ENCODE measurements at places on chromosomes 13 and 19. TPM values are rescaled to one million over a fixed set of nuclear protein-coding genes. Genes with fewer than 3 reads are reported as not detected.

FCAR gene
- not detected for total RNA-seq

ZNF554 gene
- total RNA-seq = 6.1 TPM

DNA sequence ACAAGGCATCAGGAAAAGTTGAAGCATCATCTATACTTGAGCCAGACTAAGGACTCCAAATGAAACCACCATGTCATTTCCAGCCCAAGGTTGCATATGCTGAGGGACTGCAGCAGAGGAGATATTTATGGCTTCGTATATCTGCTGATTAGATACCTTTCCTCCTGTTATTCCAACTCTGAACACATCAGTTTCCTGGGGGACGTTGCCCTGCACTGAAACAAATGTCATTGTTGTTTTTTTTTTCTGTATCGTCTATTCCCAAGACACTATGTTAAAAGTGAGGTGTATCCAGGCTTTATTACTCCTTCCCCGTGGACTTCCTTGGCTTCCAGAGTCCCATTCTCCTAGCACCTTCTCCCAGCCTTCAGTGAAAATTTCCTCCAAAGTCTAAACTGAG lies at the start of gene OR7A17:
OR7A17 (minus strand) TSS at position 101 of the 400 bp plus-strand sequence. CDS start 4,777 bp downstream, outside the sequence.
- no peak for DNase-seq

GRCh38 chr19:58555369-58555885 lies 522 bp upstream of the CHMP2A start:
- no peak for DNase-seq

DNA sequence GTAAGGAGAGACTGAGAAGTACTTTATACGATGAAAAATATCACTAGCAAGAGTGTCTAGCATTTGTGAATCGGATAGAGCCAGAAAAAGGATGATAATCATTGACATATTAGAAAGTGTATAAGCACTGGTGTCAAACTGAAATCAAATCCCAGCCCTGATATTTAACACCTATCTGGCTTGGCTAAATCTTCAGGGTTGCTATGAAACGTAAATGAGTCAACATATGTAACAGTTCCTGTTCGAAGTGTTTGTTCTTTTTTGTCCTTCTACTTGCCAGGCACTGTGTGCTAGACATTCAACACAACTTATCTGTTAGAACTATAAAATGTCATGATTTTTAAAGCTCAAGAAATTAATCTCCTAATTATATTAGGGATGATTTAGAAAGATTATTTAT lies 40.8 kb downstream of the SERPINE3 start:
- no peak for DNase-seq

DNA sequence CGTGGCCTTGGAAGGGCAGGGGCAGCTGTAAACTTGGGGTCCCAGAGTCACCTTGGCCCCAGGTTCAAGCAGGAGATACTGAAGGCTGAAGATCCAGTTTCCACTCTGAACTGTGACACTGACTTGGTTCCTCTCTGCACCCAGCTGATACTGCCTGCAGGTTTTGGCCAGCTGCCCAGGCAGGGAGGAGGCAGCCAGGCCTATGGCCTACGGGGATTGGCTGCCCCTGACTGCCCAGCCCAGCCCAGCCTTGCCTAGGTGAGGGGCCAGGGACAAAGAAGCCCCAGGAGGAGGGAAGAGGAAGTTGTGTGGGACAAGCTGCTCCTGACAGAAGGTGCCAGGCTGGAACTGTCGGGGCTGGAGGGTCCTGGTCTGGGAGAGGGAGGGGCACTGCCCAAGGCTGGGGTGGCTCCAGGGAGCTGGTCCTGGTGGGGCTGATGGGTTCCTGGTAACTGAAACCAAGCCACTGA lies 51.7 kb upstream of the CYP4F8 start:
- DNase-seq = peak; percentile 18

DNA sequence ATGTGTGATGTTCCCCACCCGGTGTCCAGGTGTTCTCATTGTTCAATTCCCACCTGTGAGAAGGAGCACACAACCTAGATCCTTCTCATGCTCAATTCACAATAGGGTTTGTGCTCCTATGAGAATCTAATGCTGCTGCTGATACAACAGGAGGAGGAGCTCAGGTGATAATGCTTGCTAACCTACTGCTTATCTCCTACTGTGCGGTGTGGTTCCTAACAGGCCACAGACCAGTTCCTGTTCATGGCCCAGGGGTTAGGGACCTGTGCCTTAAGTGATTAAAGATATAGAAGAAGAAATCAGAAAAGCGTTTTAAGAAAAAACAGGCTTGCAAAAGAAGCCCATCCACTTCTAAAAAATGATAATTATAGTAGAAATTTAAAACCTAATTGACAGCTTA lies 17.5 kb downstream of the DLEU7 start:
- DNase-seq = no peak

- no peak for DNase-seq
Observed at GRCh38 chr19:3606174-3606689, 443 bp downstream of the TBXA2R start.

GRCh38 chr19:38692458-38693379 lies 45.3 kb downstream of the ACTN4 start:
- DNase-seq = no peak

GRCh38 chr13:67318860-67319259 lies 88.7 kb upstream of the PCDH9 start:
- no peak for DNase-seq

GRCh38 chr19:18364826-18365528 lies 21.0 kb upstream of the GDF15 start:
- DNase-seq = peak; percentile 56

- DNase-seq = no peak
Observed at GRCh38 chr13:97021241-97021640, 27.0 kb upstream of the OXGR1 start.

DNA sequence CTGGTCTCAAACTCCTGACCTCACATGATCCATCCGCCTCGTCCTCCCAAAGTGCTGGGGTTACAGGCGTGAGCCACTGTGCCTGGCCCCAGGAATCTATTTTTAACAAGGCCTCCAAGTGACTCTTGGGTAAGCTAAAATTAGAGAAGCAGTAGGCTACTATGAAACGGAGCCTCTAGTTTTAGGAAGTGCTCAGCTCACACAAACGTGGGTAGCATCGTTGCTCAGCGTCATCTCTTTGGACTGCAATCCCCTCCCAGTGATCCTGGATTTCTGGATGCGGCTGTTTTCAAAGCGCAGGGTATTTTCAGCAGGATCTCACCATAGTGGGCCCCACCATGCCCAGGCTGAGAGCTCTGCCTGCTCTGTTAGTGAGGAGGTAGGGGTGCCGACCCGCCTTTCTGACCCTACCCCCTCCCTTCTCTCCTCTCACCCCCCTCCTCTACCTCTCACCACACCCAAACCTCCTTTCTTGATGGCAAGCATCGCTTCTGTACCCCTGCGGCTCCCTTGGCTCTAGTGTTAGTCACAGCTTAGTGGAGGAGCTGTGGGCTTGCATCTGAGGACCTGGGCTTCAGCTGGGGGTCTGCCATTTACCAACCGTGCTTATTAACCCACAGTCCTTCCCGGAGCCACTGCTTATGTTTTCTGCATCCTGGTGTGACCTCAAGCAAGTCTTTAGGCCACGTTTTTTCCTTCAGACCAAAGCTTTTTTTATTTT lies 34.2 kb downstream of the GJA3 start:
- DNase-seq = no peak

GRCh38 chr19:39070888-39071287 lies 13.3 kb upstream of the ACP7 start:
- DNase-seq = no peak

DNA sequence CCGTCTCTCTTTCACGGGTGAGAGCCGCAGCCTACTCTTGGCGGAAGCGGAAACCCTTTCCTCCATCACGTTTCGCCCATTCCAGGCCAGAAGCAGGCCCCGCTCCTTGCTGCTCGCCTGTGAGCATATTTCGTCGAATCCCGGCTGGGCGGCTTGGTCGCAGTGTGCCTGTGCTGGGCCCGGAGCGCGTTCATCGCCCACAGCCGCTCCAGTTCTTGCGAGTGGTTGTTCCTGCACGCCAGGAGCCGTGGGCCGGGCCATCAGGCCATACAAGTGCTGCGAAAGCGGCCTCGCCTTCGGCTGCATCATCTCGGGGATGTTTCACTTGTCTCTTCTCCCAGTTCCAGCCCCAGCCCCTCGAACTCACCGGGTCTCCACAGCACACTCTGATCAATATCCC lies 65.0 kb downstream of the ZNF627 start:
- DNase-seq = no peak

GRCh38 chr19:55075371-55075998 lies at the start of gene EPS8L1:
Gene EPS8L1 (plus strand): TSS chr19:55075869. CDS start chr19:55076445, 576 bp downstream.
- DNase-seq = no peak

DNA sequence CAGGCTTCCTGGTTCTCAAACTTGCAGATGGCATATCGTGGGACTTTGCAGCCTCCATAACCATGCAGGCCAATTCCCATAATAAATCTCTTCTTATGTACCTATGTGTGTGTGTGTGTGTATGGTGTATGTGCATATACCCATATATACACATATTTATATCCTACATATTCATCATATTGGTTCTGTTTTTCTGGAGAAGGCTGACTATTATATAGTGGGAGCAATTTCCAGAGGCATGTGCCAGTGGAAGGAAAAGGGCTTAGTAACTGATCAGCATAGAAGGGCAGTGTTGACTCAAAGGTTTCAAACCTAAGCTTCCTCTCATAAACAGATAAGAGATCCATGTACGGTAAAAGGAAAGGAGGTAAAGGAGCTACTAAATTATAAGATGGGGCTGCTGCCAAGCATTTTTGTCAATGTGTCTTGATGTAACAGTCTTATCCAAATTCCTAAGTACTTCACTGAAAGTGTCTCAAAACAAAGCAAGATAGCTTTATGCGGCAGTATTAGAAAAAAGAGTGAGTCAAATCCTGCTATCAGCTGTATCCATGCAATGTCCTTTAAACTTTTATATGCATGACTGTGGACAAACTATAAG lies 432.1 kb downstream of the TBC1D4 start:
- no peak for DNase-seq

DNA sequence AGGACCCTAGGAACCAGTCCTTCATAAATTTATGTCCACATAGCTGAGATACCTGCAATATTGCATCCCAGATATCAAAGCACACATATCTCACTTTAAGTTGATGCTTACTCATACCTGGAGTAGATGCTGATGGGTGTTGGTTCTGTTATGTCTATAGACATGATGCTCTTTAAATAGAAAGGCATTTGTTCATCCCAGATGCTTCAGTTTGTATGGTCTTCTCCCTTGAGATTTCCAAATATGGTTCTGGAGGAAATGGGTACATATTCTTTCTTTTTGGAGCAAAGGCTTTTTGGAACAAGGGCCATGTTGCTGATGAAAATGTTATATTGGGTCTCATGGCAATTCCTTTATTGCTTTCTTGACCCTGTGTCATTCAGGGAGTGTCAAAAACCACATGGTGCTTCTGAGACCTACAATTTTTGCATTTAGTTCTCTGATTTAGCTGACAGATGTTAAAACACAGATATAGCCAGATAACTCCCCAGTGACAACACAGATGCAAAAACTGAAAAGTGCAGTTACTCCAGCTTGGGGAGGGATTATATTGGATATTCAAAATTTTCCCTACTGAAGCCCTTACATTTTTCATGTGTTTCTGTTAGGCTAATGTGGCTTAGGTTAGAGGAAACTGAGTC lies 211.4 kb downstream of the KCNRG start:
- no peak for DNase-seq

DNA sequence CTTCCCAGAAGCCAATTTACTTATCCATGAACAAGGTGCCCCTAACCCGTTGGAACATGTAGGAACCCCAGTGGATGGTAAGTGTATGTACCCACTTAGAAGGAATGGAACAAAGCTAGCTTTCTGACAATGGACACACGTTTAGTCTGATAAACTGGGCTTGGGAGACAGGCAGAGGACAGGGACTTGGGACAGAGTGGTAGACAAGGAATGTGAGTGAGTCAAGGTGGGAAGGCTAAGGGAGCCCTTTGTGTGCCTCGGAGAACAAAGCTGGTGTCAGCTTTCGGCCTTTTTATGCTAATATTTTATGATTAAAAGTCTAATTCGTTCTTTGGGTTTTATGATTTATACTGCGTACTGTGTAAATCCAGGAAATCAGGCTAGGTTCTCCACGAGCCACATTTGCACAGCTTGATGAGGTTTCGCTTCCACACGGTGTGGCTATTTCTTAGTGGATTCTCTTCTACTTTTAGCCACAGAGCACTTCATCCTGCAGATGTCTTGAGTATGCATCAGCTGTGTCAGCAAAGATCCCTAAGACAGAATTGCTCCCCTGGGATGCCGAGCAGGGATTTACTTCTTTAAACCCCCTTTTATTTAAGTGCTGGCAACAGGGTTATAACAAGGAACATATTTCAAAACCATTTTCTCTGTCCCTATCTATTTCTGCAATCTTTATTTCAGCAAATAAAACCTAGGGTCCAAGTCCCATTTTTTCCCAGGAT lies 258.5 kb downstream of the DLEU7 start:
- DNase-seq = no peak

DNA sequence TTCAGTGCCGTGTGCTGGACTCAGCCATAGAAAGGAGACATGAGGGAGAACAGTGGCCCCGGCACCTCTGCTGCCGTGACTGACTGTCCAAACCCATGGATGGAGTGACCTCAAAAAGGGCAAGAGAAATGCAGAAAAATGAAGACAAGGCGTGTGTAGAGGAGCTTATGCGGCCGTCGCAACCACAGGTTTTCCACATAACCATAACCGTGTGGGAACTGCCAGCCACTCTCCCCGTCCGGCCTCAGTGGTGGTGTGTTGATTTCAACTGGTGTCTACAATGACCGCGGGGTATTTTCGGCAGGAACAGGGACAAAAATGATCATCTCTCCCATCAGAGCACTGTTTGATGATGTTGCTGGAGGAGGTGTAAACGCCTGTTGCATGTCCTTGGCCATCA lies 42.9 kb upstream of the F7 start:
- DNase-seq = no peak

DNA sequence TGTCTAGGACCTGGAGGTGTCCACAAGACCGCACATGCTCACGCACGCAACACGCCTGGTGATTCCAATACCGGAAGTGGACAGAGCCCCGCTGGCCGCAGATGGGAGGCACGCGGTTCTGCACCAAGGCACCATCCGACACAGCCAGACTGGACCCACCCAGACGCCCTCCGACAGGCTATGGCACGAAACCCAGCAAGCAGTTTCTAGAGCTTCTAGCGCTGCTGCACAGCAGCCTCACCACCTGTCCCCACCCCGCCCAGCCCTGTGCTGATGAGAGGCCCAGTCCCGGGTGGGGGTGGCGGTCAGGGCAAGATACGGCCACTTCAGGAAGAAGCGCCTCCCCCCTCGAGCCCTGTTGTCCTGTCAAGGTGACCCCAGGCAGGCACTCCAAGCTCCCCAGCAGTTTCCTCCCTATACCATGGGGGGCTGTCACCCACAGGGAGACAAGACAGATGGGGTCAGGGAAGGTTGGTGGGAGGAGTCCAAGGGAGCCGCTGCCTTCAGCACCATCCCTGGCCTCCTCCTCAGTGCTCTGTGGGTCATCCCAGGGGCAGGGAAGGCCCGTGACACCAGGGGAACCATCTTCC lies 11.3 kb downstream of the LSM4 start:
- DNase-seq = no peak
